Naive thymus-derived CD4-positive, alpha-beta T cell (primary cell): ENCODE measurements at places on chromosomes 13 and 19.

DNA sequence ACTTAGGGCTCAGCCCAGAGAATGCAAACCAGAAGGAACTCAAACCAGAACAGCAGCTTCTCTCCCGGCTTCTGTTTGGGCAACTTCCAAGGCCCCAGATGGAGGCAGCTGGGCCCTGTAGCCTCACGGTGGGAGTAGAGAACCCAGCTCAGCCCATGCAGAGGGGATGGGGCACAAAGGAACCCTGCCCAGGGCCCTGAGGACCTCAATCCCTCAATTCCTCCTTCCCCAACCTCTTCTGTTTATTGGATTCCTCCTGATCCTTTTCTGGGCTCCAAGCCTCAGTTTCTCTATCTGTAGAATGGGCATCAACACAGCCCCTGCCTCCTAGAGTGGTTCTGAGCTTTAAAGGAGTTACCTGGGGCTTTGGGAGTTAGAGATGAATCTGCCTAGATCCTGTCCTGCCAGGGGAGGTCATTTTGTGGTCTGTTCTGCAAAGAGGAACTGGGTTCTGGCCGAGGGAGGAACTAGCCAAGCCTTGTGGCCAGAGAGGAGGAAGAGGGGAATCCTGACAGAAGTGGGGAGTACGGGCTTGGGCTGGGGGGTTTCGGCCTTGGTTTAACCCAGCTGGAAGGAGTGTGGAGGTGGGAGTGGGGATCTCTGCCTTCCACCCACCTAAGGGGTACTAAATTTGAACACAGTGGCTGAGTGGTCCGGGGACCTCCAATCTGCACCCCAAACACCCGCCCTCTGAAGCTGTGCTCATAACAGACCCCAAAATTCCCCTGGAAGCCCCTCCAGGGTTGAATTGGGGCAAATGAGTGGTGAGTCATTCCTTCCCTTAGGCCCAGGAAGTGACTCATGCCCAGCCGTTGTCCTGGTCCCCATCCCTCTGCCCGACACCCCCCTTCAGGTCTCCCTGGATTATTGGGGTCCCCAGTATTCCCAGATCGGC lies 2.7 kb downstream of the ADGRE5 start:
- no peak for DNase-seq

DNA sequence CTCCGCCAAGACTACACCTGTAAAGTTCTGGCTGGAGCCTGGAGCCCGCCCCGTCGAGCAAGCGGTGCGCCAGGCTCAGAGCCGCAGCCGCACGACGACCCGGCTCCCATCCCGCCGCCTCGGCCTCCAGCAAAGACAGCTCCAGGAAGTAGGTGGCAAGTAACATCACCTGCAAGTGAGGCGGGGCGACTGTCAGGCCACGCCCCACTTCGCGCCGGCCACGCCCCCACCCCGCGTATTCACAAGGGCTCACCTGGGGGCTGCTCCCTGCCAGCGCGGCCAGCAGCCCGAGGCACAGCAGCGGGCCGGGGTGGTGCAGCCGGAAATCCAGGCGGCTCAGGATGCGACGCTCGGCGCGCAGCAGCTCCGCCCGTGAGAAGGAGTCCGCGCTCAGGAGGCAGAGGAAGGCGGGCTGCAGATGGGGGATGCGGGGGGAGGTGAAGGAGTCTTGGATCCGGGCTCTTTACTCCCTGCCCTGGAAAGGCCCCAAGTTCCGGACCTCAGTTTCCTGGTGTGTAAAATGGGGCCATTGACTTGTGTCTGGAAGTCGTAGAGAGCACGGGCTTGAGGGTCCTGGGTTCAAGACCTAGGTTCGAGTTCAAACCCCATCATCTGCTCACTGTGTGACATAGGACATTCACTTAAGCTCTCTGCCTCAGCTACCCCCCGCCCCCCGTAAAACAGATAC lies 3.2 kb downstream of the CCNP start:
- DNase-seq: peak; percentile 46

DNA sequence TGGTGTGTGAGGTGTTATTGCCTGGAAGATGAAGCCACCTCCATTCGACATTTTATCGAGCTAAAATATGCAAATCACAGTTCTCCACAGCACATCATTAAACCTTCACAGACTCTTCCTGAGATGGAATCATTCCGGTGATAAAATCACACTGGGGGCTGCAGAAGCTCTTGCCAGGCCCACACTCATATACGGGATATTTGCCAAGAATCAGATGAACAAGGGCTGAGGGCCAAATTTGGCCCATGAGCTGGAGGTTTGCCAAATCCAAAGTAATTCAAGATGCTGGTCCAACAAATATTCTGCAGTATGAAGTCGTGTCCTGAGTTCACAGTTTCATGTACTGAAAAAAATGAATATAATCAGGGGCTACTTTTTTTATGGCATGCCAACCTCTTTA lies 16.7 kb upstream of the RXFP2 start:
- DNase-seq: no peak

- no peak for DNase-seq
Observed at GRCh38 chr13:50129706-50130122, 114.5 kb downstream of the KCNRG start.

DNA sequence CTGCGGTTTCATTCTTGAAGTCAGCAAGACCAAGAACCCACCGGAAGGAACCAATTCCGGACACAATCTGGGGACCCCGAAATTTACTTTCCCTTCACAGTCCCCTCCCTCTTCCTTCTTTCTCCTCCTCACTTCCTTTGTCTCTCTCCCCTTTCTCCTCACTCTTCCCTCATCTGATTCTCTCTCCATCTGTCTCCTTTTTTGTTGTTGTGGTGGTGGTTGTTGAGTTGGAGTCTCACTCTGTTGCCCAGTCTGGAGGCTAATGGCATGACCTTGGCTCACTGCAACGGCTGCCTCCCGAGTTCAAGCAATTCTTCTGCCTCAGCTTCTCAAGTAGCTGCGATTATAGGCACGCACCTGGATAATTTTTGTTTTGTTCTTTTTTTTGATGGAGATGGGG lies 32.7 kb upstream of the OR1M1 start:
- DNase-seq: no peak

DNA sequence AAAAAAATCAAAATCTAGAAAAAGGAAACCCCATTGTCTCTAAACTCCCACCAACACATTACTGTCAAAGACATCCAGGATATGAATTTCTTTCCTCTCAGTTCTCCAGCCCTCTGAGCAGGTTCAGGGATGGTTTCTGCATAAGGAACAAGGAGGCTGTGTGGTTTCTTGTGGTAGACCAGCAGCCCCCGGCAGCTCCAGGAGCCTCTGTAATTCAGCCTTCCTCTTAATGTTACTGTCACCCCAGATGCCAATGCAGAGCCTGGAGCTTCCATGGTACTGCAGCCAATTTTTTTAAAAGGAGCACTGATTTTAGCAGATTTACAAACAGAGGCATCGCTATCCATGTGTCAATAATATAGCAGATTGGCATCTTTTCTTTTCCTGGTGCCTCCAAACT lies 100.6 kb upstream of the FAM216B start:
- DNase-seq: no peak
